Stomach (tissue), 19 donors: ENCODE measurements at places on chromosomes 5 and 9. TPM values are rescaled to one million over a fixed set of nuclear protein-coding genes. Genes with fewer than 3 reads are reported as not detected.

The PCDHA1 gene
- 0.37 TPM for total RNA-seq

The SNX2 gene
- 91.2 TPM for total RNA-seq

The SLCO6A1 gene
- total RNA-seq: not detected

The CXCL14 gene
- total RNA-seq: not detected

The GPR150 gene
- 0.89 TPM for total RNA-seq

The CCDC171 gene
- total RNA-seq: 11.4 TPM

The GRIN1 gene
- total RNA-seq: 0.55 TPM

The UBAP2 gene
- total RNA-seq: 11.6 TPM

The LARP1 gene
- 113 TPM for total RNA-seq

- DNase-seq: no peak
Measured at GRCh38 chr5:124973661-124974060, 227.2 kb upstream of the ZNF608 start.

DNA sequence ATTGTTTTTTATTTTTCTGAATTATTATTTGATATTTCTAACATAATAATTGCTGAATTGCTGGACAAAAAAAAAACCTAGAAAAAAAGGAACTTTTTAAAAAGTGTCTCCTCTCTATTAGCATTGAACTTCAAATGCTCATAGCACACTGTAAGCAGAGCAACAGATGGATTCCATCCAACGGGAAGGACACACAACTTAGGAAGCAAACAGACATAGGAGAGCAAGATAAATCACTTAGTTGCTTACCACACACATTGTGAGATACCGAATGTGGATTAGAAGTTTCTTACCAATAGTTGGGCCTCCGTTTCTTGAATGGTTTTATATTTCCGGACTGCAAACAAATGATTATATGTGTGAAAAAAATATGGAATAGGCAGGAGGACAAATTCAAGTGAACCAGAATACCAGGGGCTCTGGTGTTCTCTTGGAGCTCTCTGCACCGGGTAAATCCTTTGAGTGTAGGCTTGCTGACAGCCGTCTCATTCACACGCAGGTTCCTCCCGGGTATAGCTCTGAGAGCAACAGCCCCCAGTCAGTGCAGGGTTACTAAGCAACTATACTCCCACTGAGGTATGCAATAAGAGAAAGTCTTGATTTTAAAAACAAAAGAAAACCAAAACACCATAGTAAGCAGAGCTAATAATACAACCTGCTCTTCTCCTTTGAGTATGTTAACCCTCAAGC lies 217.6 kb downstream of the TMEM167A start:
- DNase-seq: peak; percentile 59

DNA sequence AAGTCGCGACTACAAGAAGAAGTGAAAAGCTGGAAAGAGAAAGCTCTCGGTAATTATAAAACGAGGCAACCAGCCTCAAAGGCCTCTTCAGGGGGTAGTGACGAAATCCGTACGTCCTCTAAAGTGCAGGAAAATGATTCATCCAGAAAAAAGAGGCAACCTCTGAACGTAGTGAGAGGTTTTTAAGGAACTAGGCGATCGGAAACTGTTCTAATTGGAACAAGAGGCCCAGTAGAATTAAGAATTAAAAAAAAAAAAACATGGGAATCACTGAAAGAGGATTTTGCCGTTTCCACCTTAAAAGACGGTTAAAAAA lies 1.0 kb downstream of the CSNK1A1 start:
- DNase-seq: no peak

DNA sequence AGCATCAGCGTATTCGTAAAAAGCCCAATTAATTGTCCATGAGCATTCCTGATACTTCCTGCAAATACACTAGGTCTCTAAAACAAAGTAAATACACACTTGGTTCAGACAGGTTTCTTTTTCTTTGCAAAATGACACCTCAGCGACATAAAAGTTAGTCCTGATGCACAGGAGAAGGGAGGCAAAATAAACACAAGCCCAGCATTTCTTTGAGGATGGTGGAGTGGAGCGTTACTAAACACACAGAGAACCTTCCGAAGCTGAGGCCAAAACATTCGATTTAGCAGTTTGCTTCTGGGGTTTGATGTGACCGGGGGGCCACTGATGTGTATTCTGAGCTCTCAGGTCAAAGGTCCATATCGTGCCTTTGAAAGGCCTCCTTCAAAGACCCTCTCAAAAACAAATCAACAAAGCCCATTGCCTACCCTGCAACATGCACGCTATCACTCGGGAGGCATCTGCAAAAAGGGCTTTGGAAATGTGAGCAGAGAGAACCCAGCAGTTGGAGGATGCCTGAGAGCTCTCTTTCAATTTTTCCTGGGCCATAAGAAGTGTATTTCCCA lies 268.4 kb upstream of the PANK3 start:
- DNase-seq: no peak

DNA sequence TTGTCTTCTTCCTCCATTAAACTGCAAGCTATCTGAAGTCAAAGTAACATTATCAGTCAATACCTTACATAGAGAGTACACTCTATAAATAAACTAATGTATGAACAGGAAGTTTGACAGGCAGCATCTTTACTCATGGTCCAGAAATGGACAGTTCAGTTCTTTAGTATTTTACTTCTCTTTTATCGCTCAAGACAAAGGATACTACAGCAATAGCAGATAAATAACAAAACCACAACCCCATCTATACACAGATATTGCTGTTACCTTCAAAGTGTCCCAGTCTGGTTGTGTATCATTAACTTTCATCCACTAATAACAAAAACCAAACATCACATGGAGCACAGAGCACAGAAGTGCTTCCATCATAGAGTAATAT lies 46.4 kb downstream of the SEMA5A start:
- no peak for DNase-seq

GRCh38 chr9:106286249-106286648 lies 576.7 kb upstream of the ZNF462 start:
- no peak for DNase-seq

DNA sequence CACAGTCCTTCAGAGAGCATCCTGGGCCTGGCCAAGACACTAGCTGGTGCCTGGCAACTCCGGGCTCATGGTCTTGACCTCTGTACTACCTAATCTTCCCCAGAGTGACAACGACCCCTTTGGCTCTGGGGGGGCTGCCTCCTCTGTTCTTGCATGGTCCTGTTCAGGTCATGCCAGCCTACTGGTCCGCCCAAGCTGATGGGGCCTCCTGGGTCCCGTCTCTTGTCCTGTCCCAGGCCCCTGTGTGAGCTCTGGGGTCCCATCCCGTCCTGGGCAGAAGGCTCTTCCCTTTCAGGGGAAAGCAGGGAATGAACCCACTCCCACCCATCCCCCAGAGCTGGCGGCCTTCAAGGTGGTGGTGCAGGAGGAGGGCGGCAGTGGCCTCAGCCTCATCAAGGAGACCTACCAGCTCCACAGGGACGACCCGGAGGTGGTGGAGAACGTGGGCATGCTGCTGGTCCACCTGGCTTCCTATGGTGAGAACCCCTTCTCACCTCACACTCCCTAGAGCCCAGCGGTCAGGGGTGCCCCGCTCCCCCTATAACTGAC lies 13.3 kb downstream of the REXO4 start:
- no peak for DNase-seq

DNA sequence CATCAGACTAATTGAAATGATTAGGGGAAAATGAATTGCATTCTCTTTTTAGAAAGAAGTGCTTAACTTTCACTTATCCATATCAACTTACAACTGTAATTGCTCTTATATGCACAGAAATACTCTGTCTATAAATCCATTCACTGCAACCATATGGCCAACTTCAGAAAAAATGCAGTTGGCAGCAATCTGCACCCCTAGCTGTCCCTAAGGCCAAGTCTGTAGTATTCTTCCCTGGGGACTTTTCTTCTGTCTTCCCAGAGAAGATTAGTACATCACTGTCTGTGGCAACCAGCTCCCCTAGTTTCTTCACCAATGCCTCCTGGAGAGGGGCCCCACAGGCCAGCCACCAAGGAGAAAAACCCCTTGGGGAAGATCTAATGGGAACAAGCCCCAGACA lies 45.4 kb downstream of the ABCA1 start:
- no peak for DNase-seq

DNA sequence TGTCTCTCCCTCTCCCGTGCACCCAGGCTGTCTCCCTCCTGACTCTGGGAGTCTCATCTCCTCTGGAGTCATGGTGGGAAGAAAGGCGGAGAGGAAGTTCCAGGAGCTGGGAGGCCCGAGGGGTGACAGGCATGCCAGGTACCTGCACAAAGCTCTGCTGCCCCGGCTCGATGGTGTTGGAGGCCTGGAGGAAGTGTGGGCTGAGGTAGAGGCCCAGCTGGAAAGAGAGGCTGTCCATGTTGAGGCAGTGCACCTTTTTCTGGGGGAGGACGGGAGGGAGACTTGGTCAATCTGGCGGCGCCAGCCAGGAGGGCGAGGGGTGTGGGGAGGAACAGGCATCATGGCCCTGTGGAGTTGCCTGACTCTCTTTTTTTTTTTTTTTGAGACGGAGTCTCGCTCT lies 15.9 kb downstream of the FPGS start:
- DNase-seq: no peak

DNA sequence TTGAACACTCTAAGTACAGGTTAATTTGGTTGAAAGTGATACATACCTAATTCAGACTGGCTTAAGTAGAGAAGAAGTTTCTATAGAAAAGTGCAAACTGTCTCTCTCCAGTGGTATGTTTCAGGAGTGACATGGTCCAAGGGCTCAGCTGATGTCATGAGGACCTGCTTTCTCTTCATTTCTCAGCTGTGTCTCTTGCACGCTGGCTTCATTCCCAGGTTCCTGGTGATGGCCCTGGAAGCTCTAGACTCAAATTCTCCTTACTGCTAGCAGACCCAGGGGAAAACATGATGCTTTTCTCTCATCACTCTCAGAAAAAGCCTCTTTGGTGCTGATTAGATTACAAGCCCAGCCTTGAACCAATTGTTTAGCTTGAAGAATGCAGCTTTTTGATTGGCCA lies 211.9 kb upstream of the CLINT1 start:
- no peak for DNase-seq

DNA sequence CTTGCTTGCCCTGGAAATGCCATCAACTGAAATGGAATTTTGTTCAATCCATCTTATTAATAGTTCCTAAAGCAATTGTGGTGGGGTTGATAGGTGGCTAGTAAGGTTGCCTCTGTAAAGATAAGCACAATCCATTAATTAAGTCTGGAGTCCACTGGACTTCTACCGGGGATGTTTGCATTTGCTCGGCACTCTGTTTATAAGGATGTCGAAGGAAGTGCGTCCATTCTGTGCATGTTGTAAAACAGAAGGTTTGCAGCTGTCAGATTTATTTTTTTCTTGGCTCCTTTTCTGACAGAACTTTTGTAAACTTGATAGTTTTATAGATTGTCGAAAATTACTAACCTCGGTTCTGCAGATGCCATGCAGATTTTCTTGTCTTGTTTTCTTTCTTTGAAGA lies 12.8 kb upstream of the TNFAIP8 start:
- no peak for DNase-seq

GRCh38 chr5:24633715-24634325 lies 11.0 kb downstream of the CDH10 start:
- no peak for DNase-seq

DNA sequence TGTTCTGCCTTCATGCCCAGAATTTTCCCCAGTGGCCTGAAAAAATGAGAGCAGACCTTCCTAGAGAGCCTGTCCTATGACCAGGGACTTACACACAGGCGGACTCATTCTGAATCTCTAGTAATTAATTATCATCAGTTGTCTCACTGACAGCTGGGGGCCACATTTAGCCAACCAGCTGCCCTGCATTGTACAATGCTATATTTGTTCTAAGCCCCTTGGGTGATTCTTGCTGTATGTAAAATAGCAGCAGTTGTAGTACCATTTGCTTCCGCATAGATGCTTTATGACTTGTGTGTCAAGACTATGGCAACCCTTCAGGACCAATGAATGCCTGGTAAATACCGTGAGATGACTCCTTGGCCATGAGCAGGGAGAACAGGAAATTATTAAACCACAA lies 415.4 kb upstream of the SEMA6A start:
- DNase-seq: peak; percentile 13

DNA sequence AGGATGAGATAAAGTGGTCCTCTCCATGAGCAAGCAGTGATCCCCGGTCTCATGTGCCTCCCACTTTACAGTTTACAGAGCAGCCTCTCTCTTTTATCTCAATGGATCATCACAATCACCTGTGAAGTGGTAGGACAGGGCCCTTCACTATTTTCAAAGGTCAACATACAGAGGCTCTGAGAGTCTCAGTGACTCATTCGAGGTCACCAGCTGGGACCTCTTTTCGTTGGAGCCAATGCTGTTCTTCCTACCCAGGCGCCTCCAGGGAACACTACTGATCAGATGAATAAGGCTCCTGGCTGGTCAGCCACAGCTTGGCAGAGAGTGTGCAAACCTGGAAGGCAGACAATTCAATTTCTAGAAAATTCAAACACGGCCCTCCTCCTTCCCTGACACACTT lies 16.6 kb downstream of the GGTA1 start:
- no peak for DNase-seq

GRCh38 chr5:10645146-10645545 lies 81.3 kb downstream of the ANKRD33B start:
- peak; percentile 9 for DNase-seq

GRCh38 chr5:1725641-1726468 lies 73.8 kb downstream of the MRPL36 start:
- peak; percentile 22 for DNase-seq

GRCh38 chr5:38753776-38754175 lies 92.0 kb upstream of the OSMR start:
- no peak for DNase-seq

GRCh38 chr5:151174612-151175101 lies 17.1 kb upstream of the ANXA6 start:
- no peak for DNase-seq

DNA sequence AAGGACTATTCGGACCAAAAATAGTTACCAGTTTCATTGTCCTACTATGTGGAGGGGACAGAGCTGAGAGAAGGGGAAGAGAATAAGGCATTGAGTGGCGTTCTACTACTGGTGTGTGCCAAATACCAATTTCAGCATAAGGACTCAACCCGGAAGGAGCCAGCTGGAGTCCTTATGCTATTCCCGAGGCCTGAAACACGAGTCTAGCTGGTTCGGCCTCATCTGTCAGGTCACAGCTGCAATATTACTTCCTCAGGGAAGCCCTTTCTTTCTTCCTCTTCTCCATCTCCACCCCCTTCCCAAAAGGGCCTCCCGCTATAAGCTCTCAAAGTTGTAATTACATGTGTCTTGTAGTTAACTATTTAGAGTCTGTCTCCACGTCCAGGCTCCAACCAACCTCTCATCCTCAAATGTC lies 20.5 kb upstream of the FER start:
- DNase-seq: peak; percentile 79

GRCh38 chr5:172361566-172362238 lies 78.1 kb upstream of the UBTD2 start:
- DNase-seq: no peak

GRCh38 chr5:157038568-157039187 lies 20.2 kb downstream of the HAVCR1 start:
- DNase-seq: no peak

GRCh38 chr5:66312266-66312665 lies 168.2 kb downstream of the SREK1 start:
- no peak for DNase-seq

GRCh38 chr5:52893863-52894262 lies 95.3 kb upstream of the ITGA2 start:
- DNase-seq: no peak

DNA sequence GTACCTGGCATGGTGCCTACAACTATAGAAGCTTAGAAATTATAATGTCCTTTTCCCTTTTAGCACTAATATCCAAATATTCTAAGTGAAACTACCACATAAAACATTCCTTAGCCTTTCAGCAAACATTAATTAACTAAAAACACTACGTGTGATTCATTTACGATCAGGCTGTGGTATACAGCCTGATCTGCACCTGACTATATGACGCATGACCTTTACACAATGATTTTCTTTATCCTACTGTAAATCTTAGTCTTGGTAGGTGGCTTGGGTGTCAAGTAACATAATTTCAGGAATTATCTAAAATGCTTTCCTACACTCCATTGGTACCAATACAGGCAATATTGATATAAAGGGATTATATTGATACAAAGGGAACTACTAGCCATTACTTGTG lies 686.7 kb downstream of the DTWD2 start:
- DNase-seq: no peak
